NCI-H2081 (cell line): ENCODE measurements at places on chromosomes 2 and 18.

DNA sequence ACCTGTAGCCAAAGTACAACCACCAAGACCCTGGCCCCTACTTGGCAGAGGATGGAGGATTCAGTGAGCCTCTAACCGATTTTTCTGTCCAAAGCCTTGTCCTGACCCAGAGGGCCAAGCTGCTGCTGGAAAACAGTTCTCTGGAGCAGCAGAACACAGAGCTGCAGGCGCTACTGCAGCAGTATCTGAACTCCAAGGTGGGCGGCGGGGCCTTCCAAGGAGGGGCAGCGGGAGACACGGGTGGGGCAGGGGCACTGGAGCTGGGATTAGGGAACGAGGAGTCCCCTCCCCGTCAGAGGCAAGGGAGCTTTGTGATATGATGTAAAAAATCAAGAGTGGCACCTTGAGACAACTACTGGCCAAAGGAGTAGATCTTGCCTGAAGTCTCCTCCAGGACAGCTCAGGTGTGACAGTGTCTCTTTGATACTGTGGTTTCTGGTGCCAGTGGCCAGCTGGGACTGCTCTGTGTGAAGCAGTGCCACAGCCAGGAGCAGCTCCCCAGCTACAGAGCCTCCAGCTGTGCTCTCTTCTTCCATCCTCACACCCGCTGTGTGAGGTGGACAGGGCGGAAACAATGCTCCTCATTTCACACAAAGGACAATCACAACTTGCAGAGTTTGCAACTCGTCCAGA, 22.8 kb downstream of the OTOF start:
- DNase-seq, result no peak

- DNase-seq, result no peak
Observed at GRCh38 chr2:238963161-238963970, 115.5 kb downstream of the TWIST2 start.

- DNase-seq, result no peak
Observed at GRCh38 chr2:150469706-150470274, 17.7 kb downstream of the RND3 start.

- DNase-seq, result no peak
Observed at GRCh38 chr2:170252414-170252813, 74.5 kb downstream of the MYO3B start.

DNA sequence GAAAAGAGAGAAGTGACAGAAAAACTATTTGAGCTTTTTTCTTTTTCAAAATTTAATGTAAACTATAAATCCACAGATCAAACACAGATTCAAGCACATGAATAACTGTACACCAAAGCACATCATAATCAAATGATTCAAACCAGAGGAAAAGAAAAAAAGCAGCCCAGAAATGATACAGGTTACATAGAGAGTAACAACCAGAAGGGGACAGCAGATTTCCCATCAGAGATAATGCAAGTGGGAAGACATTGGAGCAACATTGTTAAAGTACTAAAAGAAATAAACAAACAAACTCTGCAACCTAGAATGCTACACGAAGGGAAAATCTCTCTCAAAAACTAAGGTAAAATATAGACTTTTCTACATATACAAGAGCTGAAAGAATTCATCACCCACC, 34.5 kb downstream of the CMPK2 start:
- no peak for DNase-seq

DNA sequence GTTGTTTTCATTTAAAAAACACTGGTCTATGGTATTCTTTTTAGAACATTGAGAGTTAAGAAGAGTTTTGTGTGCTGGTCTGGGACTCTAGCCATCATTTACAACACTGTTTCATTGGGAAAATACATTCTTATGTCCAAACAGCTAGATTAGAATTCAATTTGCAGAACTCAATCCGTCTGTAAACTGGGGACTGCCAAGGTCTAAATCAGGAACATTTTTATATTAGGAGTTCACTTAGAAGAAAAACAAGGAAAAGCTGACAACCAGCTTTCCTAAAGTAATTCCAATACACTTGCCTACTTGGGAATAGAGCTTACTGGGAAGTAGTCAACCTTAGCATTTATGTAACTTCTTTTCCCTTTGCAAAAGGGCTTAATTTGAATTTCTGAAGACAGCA, 91.5 kb upstream of the RNF152 start:
- DNase-seq, result no peak

DNA sequence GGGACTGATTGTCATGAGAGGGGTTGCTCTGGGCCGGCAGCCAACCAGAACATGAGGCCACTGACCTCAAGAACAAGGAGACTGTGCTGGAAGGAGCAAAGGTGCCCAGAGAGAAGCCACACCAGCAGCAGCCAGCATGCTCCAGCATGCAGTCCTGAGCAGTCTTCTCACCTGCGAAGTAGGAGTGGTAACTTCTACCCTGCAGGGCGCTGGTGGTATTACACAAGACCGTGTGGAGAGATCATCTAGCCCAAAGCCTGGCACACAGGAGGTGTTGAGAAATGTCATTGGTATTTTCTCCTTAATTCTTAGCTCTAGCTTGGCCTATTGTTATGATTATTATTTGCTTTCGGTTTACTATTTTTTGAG, 132.7 kb downstream of the TSN start:
- no peak for DNase-seq

DNA sequence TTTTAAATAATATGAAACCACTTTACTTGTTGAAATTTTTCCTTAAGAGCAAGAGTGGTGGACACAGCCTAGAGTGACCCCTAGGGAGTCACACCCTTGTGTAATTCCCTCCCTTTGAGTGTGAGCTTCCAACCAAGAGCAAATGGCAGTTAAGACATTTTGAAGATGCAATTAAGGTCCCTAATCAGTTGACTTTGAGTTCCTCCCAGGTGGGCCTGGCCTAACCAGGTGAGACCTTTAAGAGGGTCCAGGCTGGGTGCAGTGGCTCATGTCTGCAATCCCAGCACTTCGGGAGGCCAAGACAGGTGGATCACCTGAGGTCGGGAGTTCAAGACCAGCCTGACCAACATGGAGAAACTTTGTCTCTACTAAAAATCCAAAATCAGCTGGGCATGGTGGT, 143.5 kb upstream of the PID1 start:
- DNase-seq, result no peak

DNA sequence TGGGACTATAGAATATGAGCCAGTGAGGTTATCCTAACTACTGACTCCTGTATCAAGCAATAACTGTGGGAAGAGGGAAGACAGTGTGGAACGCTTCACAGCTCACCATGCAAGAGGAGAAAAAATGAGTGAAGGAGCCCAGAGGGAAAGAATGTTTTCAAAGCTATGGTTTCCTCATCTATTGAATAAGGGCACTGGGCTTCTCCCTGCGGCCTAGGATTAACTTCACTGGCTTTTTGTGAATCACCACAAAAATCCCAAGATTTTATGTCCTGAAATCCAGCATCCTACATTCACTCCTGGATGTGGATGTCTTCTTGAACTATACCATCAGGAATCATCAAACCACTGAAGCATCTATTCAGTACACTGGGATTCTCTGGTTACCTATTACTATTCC, 44.5 kb upstream of the SP5 start:
- no peak for DNase-seq

- peak; percentile 60 for DNase-seq
Observed at GRCh38 chr2:219249203-219249980, 3.7 kb upstream of the TUBA4B start.

DNA sequence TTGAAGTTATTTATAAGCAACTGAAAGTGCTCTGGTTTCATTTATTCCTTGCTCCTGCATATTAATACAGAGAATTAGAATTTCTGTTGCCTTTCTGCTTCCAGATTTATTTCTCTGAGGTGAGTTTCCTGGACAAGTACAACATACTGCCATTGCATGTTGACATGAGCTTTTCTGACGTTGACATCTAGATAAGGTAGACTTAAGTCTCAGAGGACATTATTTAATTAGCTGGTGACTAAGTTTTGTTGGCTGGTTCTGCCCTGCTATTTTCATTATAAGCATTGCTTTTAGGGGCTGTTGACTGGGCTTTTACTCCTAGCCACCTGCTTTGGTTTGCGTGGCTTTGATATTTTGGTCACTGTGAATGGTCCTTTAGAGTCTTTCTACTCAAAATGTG, 282.9 kb upstream of the SPRED2 start:
- DNase-seq, result no peak

DNA sequence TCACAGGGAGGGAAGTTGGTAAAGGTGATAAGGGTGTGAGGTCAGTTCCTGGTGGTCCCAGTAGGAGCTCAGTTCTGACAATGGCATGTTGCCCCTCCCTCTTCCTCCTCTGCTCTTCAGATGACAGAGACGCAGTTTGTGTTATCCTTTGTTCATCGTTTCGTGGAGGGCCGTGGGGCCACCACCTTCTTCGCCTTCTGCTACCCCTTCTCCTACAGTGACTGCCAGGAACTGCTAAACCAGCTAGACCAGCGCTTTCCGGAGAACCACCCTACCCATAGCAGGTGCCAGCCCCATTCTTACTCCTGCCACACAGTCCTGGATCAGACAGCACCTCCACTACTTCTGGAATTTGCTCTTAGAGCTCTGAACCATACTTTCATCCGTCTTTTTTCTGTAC, 2.3 kb downstream of the AGBL5 start:
- DNase-seq, result no peak
